ENCODE measurements at places on chromosomes 3 and 15.

- no peak for DNase-seq
Observed at GRCh38 chr3:127789990-127790881, 32.1 kb downstream of the MGLL start.

GRCh38 chr15:76823303-76823702 is 81.8 kb downstream of the SCAPER start:
- DNase-seq: no peak

GRCh38 chr3:53817809-53818208 is 28.4 kb downstream of the CHDH start:
- no peak for DNase-seq

DNA sequence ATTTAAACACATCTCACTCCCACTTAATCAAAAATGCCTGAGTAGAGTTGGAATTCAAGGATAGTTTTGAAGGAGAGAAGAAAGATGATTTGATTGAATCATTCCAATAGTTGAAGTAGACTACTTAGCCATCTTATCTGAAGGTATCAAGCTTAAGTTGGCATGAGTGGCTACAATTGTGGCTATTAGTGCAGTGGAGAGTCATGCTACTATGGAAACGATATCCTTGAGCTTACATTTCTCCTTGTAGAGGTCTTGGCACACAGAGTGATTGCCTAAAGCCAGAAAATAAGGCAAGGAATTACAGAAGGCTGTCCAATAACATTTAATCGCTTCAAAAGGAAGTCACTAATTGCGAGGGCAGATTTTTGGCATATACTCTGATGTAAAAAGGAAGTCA is 1022.7 kb downstream of the IGSF11 start:
- DNase-seq: no peak

- peak; percentile 56 for DNase-seq
Observed at GRCh38 chr3:133238015-133238414, 161.8 kb upstream of the BFSP2 start.

- no peak for DNase-seq
Observed at GRCh38 chr15:88752951-88753350, 50.3 kb upstream of the ACAN start.

GRCh38 chr3:156723182-156723619 is 48.8 kb downstream of the TIPARP start:
- no peak for DNase-seq

Measured in SK-N-DZ (cell line).